Aorta (tissue), 5 donors: ENCODE measurements at places on chromosomes 2 and 18. TPM values are rescaled to one million over a fixed set of nuclear protein-coding genes. Genes with fewer than 3 reads are reported as not detected.

- DNase-seq = no peak
Measured at GRCh38 chr2:147488472-147488871, 356.4 kb upstream of the ACVR2A start.

- DNase-seq = no peak
Measured at GRCh38 chr2:68767031-68767961, 32.7 kb downstream of the ARHGAP25 start.

SP3 gene
- 79.1 TPM for total RNA-seq

- DNase-seq = no peak
Measured at GRCh38 chr2:15766303-15766861, 174.0 kb upstream of the MYCN start.

DNA sequence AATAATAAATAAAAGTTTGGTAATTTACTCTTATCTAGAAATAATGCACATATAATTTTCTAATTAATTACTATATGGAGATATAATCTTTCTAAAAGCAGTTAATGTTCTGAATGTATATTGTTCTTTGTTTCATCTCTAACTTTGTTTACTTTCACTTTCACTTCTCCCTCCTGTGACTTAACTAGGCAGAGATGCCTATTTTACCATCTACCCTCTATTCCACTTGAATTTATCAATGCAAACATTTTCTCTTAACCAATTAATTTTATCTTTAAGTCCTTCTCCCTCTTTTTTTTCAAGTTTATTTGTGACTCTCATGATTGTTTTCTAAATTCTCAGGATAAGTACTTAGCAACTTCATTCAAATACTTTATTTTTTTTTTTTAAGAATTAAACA is 55.1 kb upstream of the IL1RL1 start:
- DNase-seq = no peak

DNA sequence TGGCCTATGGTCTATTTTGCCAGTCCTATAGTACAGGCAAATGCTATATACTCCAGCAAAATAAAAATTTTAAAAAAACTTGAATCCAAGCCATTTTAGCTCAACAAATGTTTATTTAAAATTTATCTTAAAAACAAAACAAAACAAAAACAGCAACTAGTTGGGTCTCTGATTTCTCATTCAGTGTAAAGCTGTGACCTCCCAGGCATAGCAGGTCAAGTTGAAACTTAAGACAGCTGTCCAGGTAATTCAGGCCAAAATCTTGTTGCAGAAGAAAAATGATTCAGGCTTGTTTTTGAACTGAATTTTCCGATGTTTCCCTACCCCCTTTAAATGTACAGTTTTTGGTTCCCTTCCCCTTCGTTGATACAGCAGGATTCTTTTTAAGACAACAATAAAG is 58.5 kb downstream of the CABLES1 start:
- DNase-seq = no peak
